GM20000 (cell line): ENCODE measurements at places on chromosomes 16 and 17.

DNA sequence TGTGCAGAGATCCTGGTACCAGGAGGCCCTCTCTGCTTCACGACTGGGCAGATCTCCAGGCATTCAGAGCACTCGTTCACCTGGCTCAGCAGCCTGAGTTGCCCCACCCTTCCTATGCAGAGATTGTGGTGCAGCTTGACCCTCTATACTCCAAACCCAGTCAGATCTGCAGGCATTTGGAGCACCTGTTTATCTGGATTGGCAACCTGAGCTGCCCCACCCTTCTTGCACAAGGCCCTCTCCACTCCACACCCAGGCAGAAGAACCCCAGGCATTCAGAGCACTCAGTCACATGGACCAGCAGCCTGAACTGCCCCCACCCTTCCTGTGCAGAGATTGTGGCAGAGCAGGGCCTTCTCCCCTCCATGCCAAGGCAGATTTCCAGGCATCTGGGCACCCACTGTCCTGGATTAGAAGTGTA lies 88.4 kb upstream of the CDH5 start:
- DNase-seq: no peak

DNA sequence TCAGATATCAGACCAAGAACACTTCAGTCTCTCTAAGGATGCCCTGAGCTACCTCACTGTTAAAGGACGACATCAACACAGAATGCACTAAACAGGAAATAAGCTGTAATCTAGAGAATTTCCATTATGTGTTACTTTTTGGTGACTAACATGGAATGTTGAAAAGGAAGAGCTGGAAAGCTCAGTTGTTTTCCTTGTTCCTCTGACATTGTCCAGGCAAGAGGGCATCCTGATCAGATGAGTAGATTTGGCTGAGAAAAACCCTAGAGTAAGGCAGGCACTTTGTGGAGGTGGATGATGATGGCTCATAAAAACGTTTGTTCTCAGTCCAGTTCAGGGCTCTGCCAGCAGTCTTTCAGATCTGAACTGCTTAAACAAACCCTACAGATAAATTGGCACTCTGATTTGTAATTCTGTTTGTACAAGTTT lies 34.0 kb downstream of the DGKE start:
- DNase-seq: no peak

DNA sequence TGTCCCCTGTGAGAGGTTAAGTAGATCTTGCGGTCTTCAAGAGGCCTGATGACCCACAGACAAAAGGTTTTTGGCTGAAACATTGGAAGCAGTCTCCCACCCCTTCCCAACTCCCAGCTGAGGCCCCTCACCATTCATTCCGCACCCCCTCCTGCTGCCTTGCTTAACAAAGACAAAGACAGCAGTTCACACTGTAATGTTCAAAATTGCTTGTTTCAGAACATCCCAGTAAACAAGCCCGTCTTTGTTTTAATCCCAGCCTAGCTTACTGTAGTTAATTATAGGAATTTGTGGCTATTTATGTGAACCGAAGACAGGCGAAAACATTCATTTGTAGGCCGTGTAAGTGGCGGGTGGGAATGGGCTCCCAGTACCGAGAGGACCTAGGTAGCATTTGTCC lies 55.7 kb downstream of the IRX5 start:
- no peak for DNase-seq

DNA sequence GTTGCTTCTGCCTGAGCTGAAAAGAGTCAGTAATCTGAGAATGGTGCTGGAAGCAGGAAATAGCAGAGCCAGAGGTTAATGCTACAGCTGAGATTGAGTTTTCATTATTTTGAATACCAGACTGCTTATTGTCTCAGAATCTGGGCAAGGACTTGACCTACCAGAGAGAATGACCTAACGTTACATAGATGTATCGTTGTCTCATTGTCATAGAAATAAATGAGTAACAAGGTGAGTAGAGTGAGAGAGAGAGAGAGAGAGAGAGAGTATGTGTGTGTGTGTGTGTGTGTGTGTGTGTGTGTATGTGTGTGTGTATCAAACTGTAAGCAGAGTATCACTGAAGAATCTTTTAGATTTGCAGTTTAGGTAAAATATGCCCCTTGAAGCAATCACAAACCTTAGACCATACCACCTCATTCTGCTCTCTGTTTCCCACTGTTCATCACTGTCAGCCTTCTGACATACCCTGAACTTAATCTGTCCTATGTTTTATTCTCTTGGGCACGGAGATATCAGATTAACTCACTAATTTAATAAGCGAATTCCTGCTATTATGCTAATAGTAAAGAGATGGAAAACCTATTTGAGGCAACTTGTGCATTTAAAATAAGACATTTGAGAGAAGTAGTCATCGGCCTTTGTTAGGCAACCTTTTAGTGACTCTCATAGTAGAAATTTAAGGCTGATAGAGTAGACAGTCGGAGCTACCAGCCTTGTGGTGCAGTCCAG lies 87.8 kb downstream of the CYB561 start:
- no peak for DNase-seq

DNA sequence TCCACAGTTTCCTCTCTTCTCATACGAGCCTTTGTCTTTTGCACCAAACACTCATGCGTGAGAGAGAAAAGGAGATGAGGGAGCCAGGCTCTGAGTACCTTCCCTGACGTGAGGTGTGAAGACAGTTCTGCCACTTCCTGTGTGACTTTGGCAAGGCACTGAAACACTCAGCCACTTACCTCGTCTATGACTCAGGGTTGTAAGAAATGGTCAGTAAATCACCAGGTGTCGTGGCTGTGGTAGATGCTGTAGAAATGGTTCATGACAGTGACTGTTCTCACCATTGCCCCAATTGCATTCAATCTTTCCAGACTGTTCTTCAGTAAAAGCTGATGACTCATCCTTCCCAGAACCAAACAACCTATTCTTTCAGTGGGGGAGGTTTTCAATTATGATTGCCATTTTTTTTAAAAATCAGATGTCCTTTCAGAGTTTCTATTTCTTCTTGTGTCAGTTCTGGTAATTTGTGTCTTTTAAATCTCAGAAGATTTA lies 49.2 kb upstream of the CBFA2T3 start:
- DNase-seq: peak; percentile 52

DNA sequence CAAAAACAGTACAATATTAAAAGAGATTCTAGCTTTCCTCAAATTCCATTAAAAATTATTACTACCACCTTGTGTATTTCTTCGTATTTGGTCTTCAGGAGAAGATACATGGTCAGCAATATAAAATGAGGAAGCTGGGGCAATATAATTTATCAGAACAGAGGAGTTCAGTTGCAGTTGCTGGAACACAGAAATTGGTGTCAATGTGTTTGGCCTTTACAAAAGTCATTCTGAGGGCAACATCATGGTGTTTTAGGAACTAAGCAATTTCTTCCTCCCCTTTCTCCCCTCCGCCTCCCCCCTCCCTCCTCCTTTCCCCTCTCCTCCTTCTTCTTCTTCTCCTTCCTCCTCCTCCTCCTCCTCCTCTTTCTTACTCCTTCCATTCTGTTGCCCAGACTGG lies 102.1 kb downstream of the YPEL2 start:
- DNase-seq: no peak

- no peak for DNase-seq
Measured at GRCh38 chr17:68325961-68326360, 34.7 kb downstream of the ARSG start.

DNA sequence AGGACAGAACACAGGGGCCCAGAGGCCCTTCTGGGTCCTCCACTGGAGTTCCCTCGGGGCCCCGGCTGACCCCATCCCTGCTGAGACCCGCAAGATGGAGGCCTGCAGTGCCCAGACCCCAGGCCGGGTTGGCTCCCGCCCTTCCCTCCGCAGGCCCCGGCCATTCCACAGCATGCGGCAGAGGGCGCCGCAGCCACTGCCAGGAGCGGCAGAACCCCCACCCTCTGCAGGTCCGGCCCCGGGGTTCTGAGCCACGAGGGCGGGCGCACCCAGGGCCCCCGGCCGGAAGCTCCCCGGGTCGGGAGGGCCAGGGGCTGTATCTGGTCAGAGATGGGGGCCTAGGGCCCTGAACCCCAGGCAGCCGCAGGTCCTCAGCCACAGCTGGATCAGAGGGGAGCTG lies 2.4 kb upstream of the PERCC1 start:
- DNase-seq: no peak

GRCh38 chr17:80783486-80783885 lies 208.2 kb upstream of the CHMP6 start:
- DNase-seq: no peak

DNA sequence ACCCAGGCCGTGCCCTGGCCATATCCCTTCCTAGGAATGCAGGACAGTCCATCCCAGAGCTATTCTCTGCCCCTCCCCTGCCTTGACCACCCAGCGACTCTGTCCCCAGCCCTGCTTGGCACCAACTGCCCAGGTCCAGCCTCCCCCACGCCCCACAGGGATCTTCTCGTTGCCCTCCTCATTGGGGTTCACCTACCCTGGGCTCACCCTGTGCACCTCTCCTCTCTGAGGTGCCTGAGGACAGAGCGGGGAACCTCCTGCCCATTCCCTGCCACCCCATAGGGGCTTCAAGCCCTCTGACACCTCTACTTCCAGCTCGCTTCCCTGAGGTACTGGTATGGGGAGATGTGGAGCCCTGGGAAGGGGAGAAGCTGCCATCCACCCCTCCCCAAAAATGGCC lies 6.2 kb upstream of the MPP2 start:
- DNase-seq: no peak
